ENCODE measurements at places on chromosomes 5 and 9.

GRCh38 chr5:80713631-80714030 is 58.8 kb upstream of the DHFR start:
- DNase-seq = no peak

DNA sequence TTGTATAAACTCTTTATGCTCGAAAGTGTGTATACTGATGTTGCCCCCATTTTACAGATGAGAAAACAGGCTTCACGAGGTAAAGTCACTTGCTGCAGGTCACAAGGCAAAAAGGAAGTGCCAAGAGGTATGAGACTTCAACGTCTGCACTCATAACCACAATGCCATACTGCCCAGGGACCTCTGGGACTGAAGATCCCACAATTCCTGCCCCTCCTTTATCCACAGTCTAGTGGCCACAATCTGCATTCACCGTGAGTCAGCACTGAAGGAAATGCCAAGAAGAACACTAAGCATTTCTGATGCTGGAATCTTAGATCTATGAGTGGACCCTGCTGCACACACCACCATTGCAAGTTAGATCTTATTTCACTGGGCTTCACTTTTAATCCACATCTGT is 37.3 kb downstream of the MED27 start:
- DNase-seq = no peak

- no peak for DNase-seq
Observed at GRCh38 chr9:92786298-92786697, 21.7 kb upstream of the BICD2 start.

DNA sequence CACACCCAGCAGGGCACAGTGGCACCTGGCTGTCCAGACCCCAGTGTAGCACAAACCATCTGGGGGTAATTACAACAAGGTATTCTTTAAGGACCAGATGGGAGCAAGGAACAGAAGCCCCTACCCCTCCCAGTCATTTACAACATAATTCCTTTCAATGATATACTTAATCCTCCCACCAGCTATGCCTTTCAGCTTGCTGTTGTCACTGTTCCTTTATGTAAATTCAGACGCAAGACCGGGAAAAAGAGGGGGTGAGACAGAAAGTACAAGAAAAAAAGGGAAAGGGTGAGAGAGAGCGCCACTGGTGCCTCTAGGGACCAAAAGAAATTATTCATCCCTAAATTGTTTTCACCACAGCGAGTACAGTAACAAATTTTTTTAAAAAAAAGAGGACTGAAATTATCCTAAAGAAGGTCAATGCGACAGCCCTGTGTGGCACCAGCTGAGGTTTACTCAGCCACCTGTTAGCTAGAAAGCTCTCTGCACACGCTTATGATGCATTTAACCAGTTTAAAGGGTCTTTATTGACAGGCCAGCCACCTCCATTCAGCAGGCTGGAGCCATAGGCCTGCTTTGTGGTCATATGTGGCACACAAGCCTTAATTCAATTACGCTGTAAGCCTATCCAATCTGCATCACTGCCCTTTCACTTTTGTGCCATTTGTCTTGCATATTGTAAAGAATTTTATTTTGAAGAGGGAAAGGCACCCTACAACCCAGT is 210.2 kb upstream of the ISL1 start:
- no peak for DNase-seq

DNA sequence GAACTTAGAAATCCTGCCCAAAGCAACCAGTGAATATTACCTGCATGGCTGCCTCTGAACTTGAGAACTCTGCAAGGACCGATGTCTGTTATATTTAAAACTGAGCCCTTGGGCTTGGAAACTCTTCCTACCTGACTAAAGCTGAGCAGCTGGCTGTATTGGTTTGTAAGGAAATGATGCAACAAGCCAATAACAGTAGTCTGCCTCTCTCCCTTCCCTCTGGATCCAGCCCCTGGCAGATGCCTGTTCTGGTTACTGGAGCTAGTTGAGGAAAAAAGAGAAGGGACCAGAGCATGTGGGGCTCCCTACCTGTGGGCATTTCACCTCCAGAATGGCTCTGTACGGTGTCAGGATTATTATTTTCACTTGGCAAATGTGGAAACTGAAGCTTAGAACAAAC is 34.7 kb downstream of the SH3RF2 start:
- no peak for DNase-seq

GRCh38 chr5:143262393-143263174 is 140.9 kb downstream of the NR3C1 start:
- no peak for DNase-seq

DNA sequence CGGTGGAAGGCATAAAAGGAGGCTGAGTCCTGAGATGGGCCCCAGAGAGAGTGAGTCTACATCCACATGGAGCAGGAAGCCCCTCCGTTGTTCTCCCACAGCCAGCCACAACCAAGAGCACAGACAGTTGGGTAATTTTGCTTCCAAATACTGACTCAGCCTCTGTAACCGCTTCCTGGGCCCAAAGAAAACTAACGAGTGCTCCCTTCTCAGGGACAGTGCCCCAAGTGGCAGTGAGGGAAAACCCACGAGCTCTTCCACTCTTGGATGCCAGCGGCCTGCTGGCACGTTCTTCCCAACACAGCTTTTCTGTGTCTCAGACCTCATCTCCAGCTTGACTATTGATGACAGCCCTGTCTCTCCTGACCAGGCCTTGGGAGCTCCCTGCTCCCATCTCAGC is 207.6 kb downstream of the FSTL4 start:
- DNase-seq = no peak

GRCh38 chr9:86667307-86667706 is 280.0 kb downstream of the GAS1 start:
- DNase-seq = no peak

DNA sequence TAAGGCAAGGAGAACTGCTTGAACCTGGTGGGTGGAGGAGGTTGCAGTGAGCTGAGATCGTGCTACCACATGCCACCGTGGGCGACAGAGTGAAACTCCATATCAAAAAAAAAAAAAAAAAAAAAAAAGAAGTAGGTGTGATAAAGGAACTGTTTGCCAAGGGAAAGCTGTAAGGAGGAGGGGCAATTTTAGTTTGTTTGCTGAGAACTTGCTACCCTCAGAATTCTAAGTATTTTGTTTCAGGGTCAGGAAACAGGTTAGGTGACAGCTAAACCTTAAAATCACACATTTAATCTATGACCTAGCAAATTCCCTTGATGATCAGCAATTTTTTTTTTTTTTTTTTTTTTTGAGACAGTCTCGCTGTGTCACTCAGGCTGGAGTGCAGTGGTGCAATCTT is 7.2 kb upstream of the ARRDC3 start:
- no peak for DNase-seq

- DNase-seq = no peak
Observed at GRCh38 chr5:150034662-150035061, 34.1 kb downstream of the HMGXB3 start.

DNA sequence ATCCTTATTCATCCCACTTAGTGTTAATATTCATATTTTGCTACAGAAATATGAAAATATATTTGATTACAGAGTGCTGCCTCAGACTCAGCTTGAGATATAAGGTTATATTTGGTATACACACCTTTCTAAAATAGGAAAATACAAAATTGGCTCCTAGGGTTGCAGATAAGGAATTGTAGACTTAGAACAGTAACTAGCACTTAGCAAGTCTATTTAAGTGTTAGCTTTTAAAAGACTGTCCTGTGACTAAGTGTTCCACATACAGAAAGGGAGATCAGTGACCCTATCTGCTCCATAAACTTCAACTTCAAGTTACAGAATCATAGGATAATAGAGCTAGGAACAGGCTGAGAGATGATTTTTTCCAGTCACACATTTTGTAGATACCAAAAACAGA is 607.0 kb downstream of the ZNF608 start:
- no peak for DNase-seq

DNA sequence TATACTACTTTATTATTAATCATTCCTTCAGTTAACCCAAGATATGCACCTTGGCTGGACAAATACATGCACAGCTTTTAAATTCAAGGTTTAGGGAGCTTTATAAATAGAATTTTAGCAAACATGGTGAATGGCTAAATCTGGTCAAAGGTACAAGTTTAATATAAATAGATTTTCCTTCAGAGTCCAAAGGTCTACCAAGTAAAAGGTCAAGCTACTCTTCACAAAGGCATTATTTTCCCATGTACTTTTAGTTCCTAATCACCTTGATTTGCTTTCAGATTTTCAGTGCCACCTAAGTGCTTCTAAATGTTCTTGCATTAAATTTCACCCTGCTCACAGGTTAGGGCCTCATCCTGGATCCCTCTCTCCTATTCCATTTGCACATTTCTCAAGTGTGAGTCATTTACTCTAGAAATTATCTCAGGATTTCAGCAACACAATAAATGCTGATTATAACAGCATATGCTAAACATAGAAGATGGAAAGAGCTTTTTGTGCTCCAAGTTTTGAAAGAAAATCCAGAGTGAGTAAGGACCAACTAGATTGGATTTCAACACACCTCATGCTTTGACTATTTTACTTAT is 459.4 kb upstream of the ITGA1 start:
- no peak for DNase-seq

DNA sequence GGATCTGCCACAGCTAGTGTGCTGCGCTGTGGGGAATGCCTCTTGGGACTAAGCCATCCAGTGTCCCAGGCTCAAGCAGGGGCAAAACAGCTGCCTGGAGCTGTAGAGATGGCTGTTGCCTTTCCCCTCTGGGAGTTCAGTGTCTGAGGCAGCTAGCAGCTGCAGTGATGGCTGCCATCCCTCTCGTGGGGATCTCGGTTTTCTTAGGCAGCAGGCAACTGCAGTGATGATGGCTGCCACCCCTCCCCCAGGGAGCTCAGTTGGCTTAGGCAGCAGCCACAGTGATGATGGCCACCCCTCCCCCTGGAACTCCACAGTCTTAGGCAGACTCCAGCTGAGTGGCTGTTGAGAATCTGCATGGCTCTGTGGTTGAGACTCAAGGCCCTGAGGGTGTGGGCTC is 1389.2 kb upstream of the NUDT12 start:
- DNase-seq = no peak

GRCh38 chr5:179858586-179859427 is at the start of gene MRNIP:
Gene MRNIP, minus strand, starts transcription at chr5:179858817. Its CDS starts 21 bp downstream, at chr5:179858796.
- peak; percentile 80 for DNase-seq

- no peak for DNase-seq
Observed at GRCh38 chr5:30539004-30539634, 654.4 kb upstream of the CDH6 start.

DNA sequence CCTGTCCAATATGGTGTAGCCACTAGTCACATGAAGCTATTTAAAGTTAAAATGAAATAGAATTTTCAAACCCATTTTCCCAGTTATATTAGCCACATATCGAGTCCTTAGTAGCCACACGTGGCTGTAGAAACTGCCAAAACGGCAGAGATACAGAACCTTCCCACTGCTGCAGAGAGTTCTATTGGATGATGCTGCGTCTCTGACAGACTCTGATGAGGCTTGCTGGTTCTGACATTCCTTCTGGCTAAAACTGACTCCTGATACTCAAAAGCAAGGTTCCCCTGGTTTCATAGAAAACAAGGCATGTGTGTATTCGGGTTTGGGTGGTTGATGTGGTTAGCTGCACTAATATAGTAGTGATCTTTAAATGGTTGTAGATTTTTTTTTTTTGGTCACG is 91.5 kb downstream of the TLE4 start:
- no peak for DNase-seq

GRCh38 chr5:143509758-143510221 is 106.3 kb upstream of the NR3C1 start:
- no peak for DNase-seq

DNA sequence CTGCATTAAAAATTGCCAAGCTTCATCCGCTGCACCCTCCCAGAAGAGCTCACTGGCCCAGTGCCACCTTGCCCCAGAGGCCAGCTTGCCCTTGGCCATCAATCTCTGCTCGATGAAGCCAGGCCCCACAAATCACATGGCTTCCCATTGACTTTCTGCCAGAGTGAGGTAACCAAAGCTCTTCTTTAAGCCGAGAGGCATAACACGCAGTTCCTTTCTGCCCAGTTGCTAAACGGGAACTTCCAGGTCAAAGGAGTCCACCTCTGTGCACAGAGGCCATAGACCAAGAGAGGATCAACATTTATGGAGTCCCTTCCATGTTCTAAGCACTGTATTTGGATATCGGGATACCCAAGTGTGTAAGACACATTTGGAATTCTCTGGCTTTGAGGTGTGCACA is 208.8 kb downstream of the KIF4B start:
- no peak for DNase-seq

DNA sequence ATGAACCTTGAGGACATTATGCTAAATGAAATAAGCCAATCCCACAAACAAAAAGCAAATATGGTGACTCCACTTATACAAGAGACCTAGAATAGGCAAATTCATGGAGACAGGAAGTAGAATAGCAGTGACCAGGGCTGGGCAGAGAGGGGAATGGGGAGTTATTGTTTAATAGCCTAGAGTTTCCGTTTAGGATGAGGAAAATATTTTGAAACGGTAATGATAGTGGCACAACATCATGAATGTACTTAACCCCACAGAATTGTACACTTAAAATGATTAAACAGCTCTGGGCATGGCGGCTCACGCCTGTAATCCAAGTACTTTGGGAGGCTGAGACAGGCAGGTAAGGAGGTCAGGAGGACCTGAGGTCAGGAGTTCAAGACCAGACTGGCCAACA is 65.8 kb downstream of the NSUN2 start:
- no peak for DNase-seq

DNA sequence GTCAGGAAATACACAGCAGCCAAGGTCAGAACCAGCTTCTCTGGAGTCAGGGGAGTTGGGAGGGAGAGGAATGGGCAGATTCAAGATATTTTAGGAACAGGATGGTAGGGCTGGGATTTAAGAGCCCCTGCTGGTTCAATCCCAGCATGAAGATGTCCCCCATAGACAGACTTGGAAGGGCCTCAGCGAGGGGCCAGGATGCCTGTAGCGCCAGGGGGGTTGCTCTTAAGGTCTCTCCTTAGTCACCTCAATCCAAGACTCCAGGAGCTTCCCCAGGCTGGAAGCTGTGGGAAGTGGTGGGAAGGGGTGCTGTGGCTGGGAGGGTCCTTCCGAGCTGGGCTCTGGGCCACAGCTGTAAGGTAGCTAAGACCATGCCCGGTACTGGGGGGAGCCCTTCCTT is 8.1 kb upstream of the TSPAN17 start:
- no peak for DNase-seq

DNA sequence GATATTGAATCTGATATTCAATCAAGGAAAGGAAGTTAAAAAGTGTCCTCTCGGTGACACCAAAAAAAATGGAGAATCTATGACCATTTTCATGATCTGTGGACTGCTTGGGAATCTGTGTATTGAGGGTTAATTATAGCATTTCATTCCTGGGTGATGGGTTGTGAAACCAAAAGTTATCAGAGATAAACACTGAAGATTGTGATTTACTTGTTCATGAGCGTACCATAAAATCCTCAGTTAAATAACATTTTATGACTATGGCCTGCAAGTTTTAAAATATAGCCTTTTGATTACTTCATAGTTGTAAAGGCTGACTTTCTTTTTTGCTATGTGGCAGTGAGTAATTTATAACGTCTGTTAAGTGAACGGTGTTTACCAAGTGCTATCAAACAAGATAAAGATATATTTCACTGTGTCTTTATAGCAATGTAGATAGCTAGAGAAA is 267.9 kb upstream of the SEMA6A start:
- no peak for DNase-seq

GRCh38 chr9:132241483-132241839 is 79.6 kb downstream of the NTNG2 start:
- no peak for DNase-seq

DNA sequence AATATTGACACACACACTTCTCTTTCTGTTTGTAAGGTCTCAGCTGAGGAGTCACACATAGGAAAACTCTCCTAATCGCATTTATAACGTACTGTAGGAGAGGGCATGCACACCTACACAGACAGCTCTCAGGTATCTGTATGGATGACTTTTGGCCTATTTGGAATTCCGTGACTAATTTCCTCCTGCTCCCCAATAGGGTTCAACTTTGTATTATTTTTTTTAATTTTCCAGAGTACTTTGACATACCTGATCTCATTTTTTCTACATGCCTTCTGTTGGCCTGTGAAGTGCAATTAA is 195.9 kb downstream of the ARHGAP26 start:
- DNase-seq = no peak

GRCh38 chr5:173745557-173745956 is 129.1 kb upstream of the BOD1 start:
- DNase-seq = no peak

Data from bone marrow (tissue), 2 donors.